ENCODE measurements at places on chromosomes 16 and 17. TPM values are rescaled to one million over a fixed set of nuclear protein-coding genes. Genes with fewer than 3 reads are reported as not detected.
A peak's percentile ranks its signal among the peaks of the same experiment; 100 is the strongest.

- H3K36me3 ChIP-seq, result peaks cover 11% of the 10 kb centered on the region
- no peak for ATAC-seq
- H3K27me3 ChIP-seq, result no peaks in the 10 kb centered on the region
- no peak overlapping the region for H3K4me3 ChIP-seq
- peaks cover 13% of the 10 kb centered on the region for H3K4me1 ChIP-seq
- no peak overlapping the region for H3K27ac ChIP-seq
These were observed 103.8 kb upstream of the NOL11 start for GRCh38 chr17:67613961-67614360.

DNA sequence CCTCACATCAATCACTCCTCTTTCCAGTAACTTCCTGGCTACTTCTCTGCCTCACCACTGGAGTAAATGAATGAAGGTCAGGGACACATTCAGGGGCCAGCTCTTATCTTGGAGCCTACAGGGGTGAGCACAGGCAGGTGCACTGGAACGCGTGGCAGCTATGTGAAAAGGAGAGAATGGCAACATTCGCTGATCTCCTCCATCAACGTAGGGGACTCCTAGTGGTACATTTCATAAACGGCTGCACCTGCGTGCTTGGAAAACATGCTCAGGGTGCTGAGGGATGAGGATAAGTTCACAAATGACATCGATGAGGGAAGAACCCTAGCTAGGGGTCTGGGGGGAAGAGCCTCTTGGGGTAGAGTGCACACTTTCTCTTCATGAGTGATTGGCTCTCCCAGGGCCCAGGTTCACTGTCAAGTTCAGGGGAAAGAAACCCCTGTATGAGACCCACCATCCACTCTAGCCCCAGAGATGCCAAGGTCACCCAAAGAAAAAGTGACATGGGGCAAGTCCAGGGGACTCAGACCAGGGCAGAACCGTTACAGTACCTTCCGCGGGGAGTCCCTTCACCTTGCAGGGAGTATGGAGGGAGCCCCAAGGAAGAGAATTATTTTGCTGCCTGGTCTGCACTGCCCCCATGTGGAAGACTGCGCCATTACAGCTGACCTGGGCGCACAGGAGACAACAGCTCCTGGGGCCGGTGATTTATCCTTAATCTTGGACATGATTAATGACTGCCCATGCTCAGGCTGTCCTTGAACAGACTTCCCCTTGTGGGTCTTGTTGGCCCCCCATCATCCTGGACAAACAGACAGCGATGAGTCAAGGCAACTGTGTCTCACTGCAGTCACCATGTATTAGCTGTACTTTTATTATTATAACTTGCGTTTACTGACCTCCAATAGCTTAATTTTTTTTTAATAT lies 30.1 kb downstream of the VAC14 start:
- H3K4me1 ChIP-seq, result no peaks in the 10 kb centered on the region
- H3K36me3 ChIP-seq, result peaks cover 60% of the 10 kb centered on the region
- no peaks in the 10 kb centered on the region for H3K27me3 ChIP-seq
- H3K4me3 ChIP-seq, result no peak overlapping the region
- peak overlapping the region; percentile 37 for H3K27ac ChIP-seq
- ATAC-seq, result peak; percentile 67

GRCh38 chr17:50935996-50936266 lies 69.8 kb upstream of the TOB1 start:
- H3K27ac ChIP-seq, result no peak overlapping the region
- H3K4me3 ChIP-seq, result no peak overlapping the region
- no peaks in the 10 kb centered on the region for H3K36me3 ChIP-seq
- no peaks in the 10 kb centered on the region for H3K27me3 ChIP-seq

- no peaks in the 10 kb centered on the region for H3K36me3 ChIP-seq
- no peak for ATAC-seq
- no peaks in the 10 kb centered on the region for H3K4me1 ChIP-seq
- peaks cover 12% of the 10 kb centered on the region for H3K27me3 ChIP-seq
- no peak overlapping the region for H3K27ac ChIP-seq
- no peak overlapping the region for H3K4me3 ChIP-seq
These were observed 9.2 kb upstream of the ACSF3 start for GRCh38 chr16:89084411-89084810.

DNA sequence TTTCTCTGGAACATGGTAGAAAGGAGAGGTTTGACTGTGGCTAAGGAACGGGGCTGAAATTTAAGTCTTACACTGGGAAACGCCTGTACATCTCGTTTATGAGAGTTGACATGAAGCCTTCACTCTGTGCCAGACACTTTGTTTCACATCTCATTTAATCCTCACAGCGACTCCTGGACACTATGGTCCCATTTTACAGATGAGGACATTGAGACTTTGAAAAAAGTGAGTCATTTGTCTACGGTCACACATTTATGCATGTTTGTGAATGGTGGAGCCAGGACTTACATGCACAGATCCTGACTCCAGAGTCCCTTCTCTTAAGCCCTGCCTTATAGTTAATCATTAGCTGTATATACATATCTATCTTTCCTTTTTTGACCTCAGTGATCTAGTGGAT lies 318.4 kb upstream of the EEF2KMT start:
- no peak overlapping the region for H3K27ac ChIP-seq
- H3K4me3 ChIP-seq, result no peak overlapping the region
- peaks cover 22% of the 10 kb centered on the region for H3K27me3 ChIP-seq
- no peak for ATAC-seq
- no peaks in the 10 kb centered on the region for H3K4me1 ChIP-seq

GRCh38 chr17:57454729-57455062 lies 198.4 kb downstream of the MSI2 start:
- no peaks in the 10 kb centered on the region for H3K27me3 ChIP-seq
- H3K27ac ChIP-seq, result peak overlapping the region; percentile 89
- peak overlapping the region; percentile 72 for H3K4me3 ChIP-seq
- H3K4me1 ChIP-seq, result peaks cover 50% of the 10 kb centered on the region
- no peak for ATAC-seq
- peaks cover 32% of the 10 kb centered on the region for H3K36me3 ChIP-seq

DNA sequence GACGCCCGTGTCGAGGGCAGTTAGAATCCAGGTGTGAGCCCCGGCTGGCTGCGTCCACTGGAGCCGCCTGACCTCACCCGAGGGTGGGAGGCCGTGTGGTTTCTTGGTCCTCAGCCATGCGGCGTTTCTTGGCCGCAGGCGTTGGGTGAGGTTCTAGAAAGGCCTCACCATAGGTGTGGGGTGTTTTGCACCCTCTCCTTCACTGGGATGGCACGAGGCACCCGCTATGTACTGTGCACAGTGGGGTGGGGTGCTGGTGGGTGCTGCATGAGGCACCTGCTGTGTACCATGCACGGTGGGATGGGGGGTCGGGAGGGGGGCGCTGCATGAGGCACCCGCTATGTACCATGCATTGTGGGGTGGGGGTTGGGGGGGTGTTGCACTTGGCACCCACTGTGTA lies 169.6 kb downstream of the BANP start:
- H3K36me3 ChIP-seq, result no peaks in the 10 kb centered on the region
- no peak overlapping the region for H3K4me3 ChIP-seq
- peaks cover 5% of the 10 kb centered on the region for H3K27me3 ChIP-seq
- ATAC-seq, result no peak

- no peak for ATAC-seq
- no peak overlapping the region for H3K4me3 ChIP-seq
These were observed 10.5 kb upstream of the C17orf58 start for GRCh38 chr17:68006797-68007196.

DNA sequence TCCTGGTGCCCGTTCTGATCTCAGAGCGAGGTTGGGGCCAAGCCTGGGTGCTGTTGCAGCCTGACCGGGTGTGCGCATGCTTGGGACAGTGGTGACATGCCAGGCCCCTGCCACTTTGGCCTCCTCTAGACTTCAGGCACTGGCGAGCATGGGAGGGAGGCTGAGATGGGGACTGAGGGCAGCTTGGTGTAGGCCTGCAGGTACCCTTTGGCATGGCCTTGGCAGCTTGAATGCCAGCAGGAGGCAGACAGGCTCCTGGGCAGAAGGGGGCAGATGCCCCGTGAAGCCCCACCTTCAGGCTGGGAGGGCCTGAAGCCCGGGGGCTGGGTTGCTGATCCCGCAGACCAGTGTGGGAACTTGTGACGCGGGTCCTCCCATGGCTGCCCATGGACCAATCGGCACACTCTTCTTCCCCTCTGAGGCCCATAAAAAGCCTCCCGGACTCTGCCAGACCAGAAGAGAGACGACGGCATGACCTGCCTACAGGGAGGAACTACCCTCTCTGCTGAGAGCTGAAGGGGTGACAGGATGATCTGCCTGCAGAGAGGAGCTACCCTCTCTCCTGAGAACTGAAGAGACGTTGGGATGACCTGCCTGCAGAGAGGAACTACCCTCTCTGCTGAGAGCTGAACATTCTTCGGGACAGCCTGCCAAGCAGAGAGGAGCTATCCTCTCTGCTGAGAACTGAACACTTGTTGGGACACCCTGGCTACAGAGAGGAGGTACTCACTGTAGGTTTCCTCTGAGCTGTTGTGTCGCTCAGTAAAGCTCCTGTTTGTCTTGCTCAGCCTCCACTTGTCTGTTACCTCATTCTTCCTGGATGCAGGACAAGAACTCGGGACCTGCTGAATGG lies 17.5 kb downstream of the RHOT1 start:
- no peak overlapping the region for H3K27ac ChIP-seq
- no peaks in the 10 kb centered on the region for H3K27me3 ChIP-seq
- no peak for ATAC-seq
- H3K36me3 ChIP-seq, result peaks cover 38% of the 10 kb centered on the region
- H3K4me1 ChIP-seq, result peaks cover 6% of the 10 kb centered on the region
- no peak overlapping the region for H3K4me3 ChIP-seq

GRCh38 chr17:49337884-49338283 lies 24.2 kb downstream of the ZNF652 start:
- H3K36me3 ChIP-seq, result no peaks in the 10 kb centered on the region
- peaks cover 40% of the 10 kb centered on the region for H3K4me1 ChIP-seq
- ATAC-seq, result peak; percentile 20
- H3K4me3 ChIP-seq, result peak overlapping the region; percentile 40
- H3K27me3 ChIP-seq, result no peaks in the 10 kb centered on the region

GRCh38 chr17:63378411-63379375 lies 67.4 kb downstream of the CYB561 start:
- peaks cover 4% of the 10 kb centered on the region for H3K4me1 ChIP-seq
- ATAC-seq, result no peak
- H3K27ac ChIP-seq, result no peak overlapping the region
- H3K27me3 ChIP-seq, result no peaks in the 10 kb centered on the region
- no peak overlapping the region for H3K4me3 ChIP-seq

The CCL5 gene
- total RNA-seq, result 17.2 TPM

The SGSH gene
- total RNA-seq, result 63.6 TPM

The ELMO3 gene
- total RNA-seq, result 7.1 TPM

The TBC1D3I gene
- 1.8 TPM for total RNA-seq

The AKAP1 gene
- 18.7 TPM for total RNA-seq

The NOD2 gene
- 7.6 TPM for total RNA-seq

The PYCARD gene
- 25.6 TPM for total RNA-seq

The ZNF469 gene
- 0.30 TPM for total RNA-seq
